ENCODE measurements at places on chromosomes 11 and 22. TPM values are rescaled to one million over a fixed set of nuclear protein-coding genes. Genes with fewer than 3 reads are reported as not detected.

Gene CASP5
- not detected for total RNA-seq

Gene TRIM29
- 44.5 TPM for total RNA-seq

Gene B3GAT1
- total RNA-seq, result 19.8 TPM

Gene INS
- not detected for total RNA-seq

Gene MPPED2
- 142 TPM for total RNA-seq

Gene AGBL2
- total RNA-seq, result 4.2 TPM

Gene ZNF214
- total RNA-seq, result 18.0 TPM

Gene NRXN2
- total RNA-seq, result 83.9 TPM

Gene MTMR2
- total RNA-seq, result 47.3 TPM

Gene SNX32
- total RNA-seq, result 3.1 TPM

Gene PHOX2A
- not detected for total RNA-seq

Gene GGTLC3
- total RNA-seq, result not detected

Gene TLCD5
- 26.3 TPM for total RNA-seq
